ENCODE measurements at places on chromosomes 16 and 17. TPM values are rescaled to one million over a fixed set of nuclear protein-coding genes. Genes with fewer than 3 reads are reported as not detected.

Gene SPN
- not detected for total RNA-seq

Gene ERBB2
- total RNA-seq: 86.0 TPM

Gene LYRM1
- 20.1 TPM for total RNA-seq

Gene KCNH6
- not detected for total RNA-seq

Gene TUBG2
- total RNA-seq: 36.5 TPM

Gene GCGR
- not detected for total RNA-seq

Gene ENPP7
- not detected for total RNA-seq

Gene SCGB1C2
- not detected for total RNA-seq

Gene KIF2B
- not detected for total RNA-seq

Gene CCL17
- not detected for total RNA-seq

Gene FBXO39
- not detected for total RNA-seq

Gene C1QL1
- 2.0 TPM for total RNA-seq

Gene CIITA
- not detected for total RNA-seq

Gene CA7
- not detected for total RNA-seq

Gene OR3A2
- not detected for total RNA-seq

Gene TEKT1
- total RNA-seq: not detected

Gene RCVRN
- not detected for total RNA-seq

Gene LPO
- total RNA-seq: not detected

Gene BCKDK
- 41.9 TPM for total RNA-seq

Gene TRIM25
- total RNA-seq: 19.6 TPM

Gene MYO1D
- 96.5 TPM for total RNA-seq

Gene MT1A
- total RNA-seq: 1.1 TPM

Gene PIPOX
- 2.2 TPM for total RNA-seq

Gene FNDC8
- total RNA-seq: not detected

Gene VTN
- total RNA-seq: 0.31 TPM

Gene WNT9B
- total RNA-seq: not detected

Gene C17orf50
- not detected for total RNA-seq

Gene CAVIN1
- 501 TPM for total RNA-seq

Gene SLC4A1
- not detected for total RNA-seq

Gene EFNB3
- total RNA-seq: 4.1 TPM

Gene PLCG2
- 0.94 TPM for total RNA-seq

Gene HOXB3
- 0.18 TPM for total RNA-seq

Measured in chondrocyte (in vitro differentiated cells).